ENCODE measurements at places on chromosomes 13 and 19. TPM values are rescaled to one million over a fixed set of nuclear protein-coding genes. Genes with fewer than 3 reads are reported as not detected.
A peak's percentile ranks its signal among the peaks of the same experiment; 100 is the strongest.

The SNRPD2 gene
- total RNA-seq, result 359 TPM

The PEAK3 gene
- 0.99 TPM for total RNA-seq

- DNase-seq, result no peak
These were observed 187.1 kb downstream of the FOXO1 start for GRCh38 chr13:40479196-40479845.

The TEKTIP1 gene
- total RNA-seq, result 6.4 TPM

GRCh38 chr19:56350416-56351045 is 35.9 kb upstream of the ZSCAN5A start:
- DNase-seq, result peak; percentile 44

The ACP4 gene
- total RNA-seq, result not detected

DNA sequence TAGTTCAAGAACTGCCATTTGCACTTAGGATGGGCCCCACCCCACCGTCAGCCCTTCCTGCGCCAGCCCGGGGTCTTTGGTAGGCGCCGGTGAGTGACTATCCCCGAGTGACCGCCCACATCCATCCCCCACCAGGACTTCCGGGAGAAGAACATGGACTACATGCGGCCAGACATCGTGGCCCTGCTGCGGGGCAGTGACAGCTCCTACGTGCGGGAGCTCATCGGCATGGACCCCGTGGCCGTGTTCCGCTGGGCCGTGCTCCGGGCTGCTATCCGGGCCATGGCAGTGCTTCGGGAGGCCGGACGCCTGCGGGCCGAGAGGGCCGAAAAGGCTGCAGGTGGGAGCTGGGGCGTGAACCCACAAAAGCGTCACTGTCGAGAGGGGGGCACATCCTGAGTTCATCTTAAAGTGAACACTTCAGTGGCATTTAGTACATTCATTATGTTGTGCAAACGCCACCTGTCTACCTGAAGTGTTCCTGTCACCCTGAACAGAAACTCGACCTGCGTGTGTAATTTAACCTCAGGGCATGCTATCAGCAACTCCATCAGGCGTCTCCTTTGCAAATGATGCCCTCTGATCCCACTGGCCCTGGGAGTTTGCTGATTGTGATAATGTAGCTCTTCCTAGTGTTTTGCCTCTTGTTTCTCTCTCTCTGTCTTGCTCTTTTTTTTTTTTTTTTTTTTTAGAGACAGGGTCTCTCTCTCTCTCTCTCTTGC is 42.4 kb upstream of the USE1 start:
- DNase-seq, result no peak

The IL12RB1 gene
- total RNA-seq, result 1.6 TPM

The DLEU7 gene
- total RNA-seq, result not detected

The MATK gene
- total RNA-seq, result 1.9 TPM

DNA sequence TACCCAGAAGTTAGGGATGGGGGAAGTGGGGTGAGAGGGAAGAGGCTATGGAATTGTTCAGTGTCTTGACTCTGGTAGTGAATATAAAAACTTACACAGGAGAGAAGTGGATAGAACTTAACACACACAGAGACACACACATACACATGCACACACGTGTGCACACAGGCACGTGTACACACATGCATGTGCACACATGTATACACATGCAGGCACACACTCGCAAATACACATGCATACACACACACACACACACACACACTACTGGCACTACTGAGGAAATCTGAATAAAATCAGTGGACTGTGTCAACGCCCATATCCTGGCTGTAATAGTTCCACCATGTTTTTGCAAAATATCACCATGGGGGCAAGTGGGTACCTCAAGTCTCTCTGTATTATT is 107.9 kb downstream of the IRS2 start:
- DNase-seq, result no peak

- DNase-seq, result no peak
These were observed 11.6 kb downstream of the BTBD2 start for GRCh38 chr19:2003874-2004273.

- DNase-seq, result no peak
These were observed 70.7 kb upstream of the ZNF30 start for GRCh38 chr19:34856052-34856451.

DNA sequence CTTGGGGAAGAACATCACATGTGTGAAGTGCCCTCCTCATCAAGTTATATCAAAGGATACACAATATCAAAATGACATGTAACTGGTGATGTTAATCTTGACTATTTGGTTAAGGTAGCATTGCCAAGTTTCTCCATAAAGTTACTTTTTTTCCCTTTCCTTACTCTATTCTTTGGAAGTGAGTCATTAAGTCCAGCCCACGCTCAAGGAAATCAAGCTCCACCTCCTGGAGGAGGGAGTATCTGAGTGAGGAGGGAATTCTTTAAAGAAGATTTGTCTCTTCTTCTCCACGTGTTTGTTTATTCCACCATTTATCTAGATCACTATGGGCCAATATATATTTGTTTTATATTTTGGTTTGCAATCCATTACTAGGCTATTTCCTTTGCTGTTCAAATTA is 33.6 kb upstream of the FNDC3A start:
- no peak for DNase-seq

DNA sequence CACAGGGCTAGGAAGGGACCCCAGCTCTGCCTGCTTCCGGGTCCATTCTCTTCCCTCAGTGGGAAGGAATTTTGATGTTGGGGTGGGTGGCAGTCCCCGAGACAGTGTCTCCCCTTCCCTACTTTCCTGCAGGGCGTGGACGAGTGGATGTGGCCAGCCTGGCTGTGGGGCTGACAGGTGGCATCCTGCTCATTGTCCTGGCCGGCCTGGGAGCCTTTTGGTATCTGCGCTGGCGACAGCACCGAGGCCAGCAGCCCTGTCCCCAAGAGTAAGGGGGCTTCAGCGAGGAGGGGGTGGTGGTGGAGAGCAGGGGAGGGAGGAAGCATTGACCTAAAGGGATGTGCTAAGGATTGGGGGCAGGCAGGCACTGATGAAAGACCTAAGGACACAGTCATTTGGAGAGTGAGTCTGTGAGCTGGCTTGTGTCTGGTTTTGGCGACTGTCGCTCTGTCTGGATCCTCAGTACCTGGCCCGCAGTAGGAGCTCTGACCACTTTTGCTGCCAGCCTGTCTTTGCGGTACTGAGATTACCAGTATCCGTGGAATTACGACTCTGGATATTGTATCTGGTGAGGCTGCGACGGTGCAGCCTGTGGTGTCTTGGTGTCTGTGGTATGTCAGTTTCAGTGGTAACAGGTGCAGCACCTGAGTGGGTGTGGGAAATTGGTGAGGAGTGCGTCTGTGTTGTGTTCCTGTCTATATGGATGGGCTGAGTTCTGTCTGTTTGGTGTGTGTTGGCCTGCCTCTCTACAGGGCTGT is 2.4 kb upstream of the PRR12 start:
- no peak for DNase-seq

The MAST1 gene
- total RNA-seq, result 0.36 TPM

- no peak for DNase-seq
These were observed 41.6 kb downstream of the TM9SF2 start for GRCh38 chr13:99542788-99543406.

The DHDH gene
- not detected for total RNA-seq

DNA sequence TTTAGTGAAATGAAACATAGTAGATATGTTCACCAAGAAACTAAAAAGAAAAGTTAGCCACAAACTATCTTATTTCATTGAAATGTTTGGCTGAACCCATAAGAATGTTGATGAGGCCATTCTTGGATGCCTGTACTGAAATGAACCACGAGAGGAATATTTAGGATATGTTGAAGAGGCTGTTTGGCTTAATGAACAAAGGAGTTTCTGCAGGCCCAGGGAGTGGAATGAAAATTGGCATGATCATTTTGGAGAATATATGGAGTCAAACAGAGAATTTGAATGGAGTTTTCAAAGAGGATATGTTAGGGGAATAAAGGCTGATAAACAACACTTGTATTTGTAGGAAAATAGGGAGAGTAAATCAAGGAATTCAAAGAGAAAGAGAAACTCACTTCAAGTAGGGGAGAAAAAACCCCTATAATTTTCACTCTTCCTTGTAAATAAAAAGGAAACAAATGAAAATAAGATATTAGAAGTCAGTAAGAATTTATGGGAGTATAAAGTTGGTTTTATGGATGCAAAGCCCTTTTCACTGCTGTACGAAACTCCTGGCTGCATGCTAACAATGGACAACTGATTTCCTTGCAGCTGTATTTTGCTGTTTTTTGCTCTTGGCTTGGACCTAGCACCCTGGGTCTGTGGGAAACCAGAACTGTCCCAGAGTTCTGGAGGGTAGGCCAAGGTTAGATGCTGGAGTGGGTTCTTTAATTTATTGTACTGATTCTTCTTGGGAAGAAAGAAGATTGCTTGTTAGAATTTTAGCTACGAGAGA is 36.5 kb downstream of the KL start:
- no peak for DNase-seq

DNA sequence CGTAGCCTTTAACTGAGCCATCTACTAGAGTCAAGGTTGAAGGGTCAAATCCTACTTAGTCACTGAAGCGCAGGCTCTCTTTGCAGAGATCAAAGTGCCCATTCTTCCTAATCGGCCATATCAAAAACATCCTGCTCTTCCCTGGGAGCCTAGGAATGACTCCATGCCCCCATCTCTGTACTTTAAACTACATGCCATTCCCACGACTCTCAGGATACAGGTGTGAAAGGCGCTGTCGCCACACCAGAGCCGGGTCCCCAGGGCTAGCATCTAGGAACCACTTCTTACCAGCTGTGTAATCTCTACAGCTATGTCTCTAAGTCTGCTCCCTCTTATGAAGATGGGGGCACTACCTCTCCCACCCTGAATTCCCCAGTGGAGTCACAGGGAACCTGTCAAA is 22.3 kb downstream of the IRS2 start:
- DNase-seq, result no peak

- no peak for DNase-seq
These were observed 414.2 kb downstream of the FOXO1 start for GRCh38 chr13:40252241-40252640.

DNA sequence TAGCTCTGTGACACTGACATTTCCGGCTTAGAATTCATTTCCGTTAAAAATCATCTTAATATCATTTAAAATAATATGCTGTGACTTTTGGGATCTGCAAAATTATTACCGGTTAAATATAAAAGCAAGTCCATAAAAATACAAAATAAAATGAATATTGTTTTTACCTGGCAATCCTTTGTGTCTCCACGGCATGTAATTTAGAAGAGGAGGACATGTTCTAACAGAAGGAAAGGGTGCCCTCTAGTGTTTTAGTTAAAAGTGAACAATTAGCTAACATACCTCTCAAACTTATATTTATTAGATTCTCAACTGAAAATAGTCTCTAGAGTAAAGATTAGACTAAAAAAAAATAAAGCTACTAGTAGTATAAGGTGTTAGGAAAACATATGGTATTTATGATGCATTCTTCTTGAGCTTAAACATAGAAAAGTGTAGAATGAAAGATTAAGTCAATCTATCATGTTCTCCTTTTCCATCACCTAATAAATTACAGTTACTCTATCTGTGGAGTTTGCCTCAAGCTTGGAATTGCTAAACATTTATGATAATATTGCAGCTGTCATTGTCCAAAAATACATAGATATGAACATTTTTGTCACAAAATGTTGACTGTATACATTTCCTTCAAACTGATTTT is 676.7 kb upstream of the SPRY2 start:
- no peak for DNase-seq

GRCh38 chr13:84362777-84363176 is 480.5 kb upstream of the SLITRK1 start:
- no peak for DNase-seq

GRCh38 chr19:41328157-41328841 is 18.3 kb downstream of the CCDC97 start:
- no peak for DNase-seq

The PRR20D gene
- total RNA-seq, result not detected

GRCh38 chr19:57671124-57671895 is 2.6 kb downstream of the ZSCAN4 start:
- DNase-seq, result no peak

- no peak for DNase-seq
These were observed 6.5 kb downstream of the RAB11B start for GRCh38 chr19:8396563-8397203.

GRCh38 chr13:69092615-69093322 is 1014.9 kb upstream of the ATXN8OS start:
- no peak for DNase-seq

The PRTN3 gene
- not detected for total RNA-seq
